Stimulated activated CD4-positive, alpha-beta T cell treated with anti-CD3 and anti-CD28 coated beads, Interleukin-4, amount 100 ng/mL, for 24 hours (primary cell): ENCODE measurements at places on chromosomes 1 and 21.
A peak's percentile ranks its signal among the peaks of the same experiment; 100 is the strongest.

DNA sequence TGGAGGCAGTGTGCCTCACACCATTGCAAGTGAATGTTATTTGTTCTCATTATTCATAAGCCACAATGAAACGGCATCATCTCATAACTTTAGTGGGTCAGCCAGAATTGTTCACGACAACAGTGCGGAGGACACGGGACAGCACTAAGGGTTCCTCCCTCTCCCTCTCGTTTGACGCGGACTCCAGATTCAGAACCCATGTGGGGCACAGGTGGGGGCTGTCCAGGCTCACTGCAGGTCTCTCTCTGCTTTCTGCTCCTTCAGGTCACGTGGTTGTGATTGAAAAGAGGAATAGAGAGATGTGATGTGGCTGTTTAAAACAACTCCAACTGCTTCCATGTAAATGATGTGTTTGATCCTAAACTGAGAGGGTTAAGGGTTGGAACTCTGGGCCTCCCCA lies 13.5 kb downstream of the RUNX1 start:
- no peak for DNase-seq

DNA sequence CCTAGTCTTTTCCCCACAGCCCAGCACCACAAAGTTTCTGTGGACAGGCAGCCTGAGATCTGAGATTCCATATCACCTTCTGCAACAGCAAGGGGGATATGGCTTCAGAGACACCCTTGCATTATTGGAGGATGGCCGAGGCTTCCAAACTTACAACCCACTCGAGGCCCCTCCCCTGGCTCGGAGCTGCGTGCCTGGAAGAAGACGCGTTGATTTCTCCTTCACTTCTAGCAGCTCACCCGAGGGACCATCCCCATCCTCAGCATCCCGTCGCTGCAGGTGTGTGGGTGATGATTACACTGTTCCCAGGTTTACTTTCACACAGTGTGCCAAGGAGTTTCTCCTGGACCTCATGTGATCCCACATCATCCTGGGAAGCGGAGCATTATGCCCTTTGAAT lies 277.9 kb downstream of the MATN1 start:
- DNase-seq = no peak

GRCh38 chr1:37410105-37410504 lies 64.3 kb upstream of the ZC3H12A start:
- peak; percentile 5 for DNase-seq

DNA sequence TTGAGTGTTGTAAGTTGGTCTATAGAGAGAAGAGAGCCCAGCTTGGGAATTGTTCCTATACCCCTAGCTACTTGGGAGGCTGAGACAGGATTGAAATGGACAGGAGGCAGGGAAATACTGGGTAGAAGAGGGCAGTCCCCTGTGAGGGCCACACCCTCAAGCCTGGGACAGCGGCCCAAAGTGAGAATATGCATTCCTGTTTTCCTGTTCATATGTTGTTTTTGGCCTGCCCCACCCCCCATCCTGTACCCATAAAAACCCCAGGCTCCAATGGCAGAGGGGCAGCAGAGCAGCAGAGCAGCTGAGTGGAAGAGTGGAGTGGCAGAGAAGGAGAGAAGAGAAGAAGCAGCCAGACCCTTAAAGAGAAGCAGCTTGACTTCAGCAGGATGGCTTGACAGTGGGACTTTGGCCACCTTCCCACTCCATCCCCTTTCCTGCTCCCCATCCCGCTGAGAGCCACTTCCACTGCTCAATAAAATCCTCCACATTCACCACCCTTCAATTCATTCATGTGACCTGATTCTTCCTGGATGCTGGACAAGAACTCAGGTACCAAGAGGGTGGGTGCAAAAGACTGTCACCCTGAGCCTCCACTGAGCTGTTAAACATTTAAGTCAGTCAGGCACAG lies 70.6 kb upstream of the PUM1 start:
- no peak for DNase-seq

GRCh38 chr1:50634251-50634650 lies 211.0 kb upstream of the DMRTA2 start:
- DNase-seq = no peak

DNA sequence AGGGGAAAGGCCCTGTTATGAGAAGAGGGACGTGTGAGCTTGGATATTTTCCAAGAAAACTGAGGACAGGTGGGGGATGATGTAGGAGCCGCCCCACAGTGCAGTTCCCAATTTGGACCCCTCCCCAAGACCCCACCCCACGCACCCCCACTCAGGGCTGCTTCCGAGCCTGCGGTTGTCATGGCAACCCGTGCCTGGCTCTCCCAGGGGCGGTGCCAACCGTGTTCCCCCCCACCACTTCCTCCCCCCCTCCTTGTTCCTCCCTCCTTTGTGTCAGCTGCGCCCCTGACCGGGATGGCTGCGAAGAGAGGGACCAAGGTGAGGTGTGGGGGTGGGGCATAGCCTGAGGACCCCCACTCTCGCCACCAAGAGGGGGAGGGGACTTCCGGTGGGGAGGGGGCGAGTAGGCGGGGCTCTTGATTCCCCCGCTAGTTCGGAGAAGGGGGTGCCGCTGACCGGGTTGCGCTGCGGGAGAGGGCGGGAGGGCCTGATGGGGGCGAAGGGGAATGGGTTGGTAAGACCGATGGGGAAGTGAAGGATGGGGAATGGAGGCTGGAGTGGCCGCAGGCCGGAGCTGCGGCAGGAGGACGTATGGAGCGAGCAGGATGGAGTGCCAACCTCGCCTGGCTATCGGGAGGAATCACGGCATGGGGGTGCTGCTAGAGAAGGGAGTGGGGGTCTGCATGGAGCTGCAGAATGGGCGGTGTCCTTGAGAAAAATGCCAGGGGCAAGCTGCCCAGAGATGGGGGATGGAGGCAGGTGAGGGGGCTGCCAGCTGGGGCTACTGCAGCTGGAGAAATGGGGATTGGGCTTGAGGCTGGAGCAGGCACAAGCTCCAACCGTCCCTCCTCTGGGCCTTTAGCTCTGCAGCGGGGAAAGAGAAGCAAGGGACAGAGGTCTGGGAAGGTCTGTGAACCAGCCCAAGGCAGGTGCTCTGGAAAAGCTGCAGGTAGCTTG lies 953 bp downstream of the TRIM46 start:
- peak; percentile 49 for DNase-seq

DNA sequence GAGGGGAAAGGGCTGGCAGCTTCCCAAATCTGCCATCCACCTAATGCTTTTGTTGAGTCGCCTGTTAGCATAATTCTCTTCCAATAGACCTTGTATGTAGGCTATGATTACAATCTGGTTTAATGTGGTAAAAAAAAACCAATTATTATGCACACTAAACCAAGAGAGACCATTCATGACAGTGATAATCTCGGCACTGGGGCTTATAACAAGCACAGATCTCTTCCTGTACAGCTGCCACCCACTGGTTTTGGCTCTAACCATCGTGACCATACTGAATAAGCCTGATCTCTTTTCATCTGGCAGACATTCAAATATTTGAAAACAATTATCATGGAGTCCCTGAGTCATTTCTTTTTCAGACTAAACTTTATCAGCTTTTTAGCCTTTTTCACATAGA lies 12.0 kb upstream of the SYT14 start:
- DNase-seq = no peak

DNA sequence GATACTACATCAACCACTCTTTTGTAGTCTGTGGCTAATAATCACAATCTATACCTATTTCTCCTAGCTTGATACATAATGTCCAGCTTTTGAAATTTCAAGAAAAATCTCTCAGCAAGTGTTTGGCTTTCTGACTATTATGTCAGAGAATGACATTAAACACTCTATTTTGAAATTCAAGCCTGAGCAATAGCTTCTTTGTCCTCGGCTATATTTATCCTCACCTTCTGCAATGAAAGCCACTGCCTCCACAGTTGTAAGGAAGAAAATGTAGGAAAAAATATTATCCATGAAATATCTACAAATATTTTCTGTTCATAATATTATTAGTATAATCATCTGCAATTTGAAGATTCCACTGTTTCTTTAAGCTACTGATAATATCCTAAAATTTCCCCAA lies 22.1 kb downstream of the LRRC7 start:
- no peak for DNase-seq

- no peak for DNase-seq
Measured at GRCh38 chr21:39386194-39386593, 37.3 kb upstream of the HMGN1 start.

DNA sequence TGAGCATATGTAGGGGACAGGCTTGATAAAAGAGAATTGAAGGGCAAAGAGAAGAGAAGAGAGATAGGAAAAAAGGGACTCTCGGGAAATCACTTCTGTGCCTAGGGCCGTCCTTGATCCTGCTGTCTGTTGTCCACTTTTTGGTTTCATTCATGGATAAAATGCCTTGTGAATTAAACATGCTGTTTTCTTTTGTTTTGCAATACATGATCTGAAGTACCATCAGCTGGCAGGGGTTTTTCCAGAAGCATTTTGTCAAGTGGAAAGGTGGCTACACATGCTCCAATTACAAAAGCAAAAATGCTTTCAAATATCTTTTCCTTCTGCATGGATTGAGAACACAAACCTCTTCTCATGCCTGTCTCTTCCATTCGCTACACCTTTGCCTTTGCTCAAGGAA lies 361.7 kb downstream of the PDE4B start:
- DNase-seq = no peak

DNA sequence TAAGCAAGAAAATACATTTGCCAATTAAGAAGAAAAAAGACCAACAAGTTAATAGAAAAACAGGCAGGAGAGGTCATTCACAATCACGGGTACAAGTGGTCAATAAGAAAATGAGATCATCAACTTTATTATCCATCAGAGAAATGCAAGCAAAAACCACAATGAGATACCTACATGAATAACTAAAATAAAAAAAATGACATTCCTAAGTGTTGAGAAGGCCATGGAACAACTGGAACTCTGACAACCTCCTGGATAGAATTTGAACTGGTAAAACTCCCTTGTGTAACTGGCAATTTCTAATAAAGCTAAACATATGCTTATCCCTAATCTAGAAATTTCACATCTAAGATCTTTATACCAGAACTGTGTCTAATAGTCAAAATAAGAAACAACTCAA lies 135.4 kb upstream of the BACE2 start:
- DNase-seq = no peak

DNA sequence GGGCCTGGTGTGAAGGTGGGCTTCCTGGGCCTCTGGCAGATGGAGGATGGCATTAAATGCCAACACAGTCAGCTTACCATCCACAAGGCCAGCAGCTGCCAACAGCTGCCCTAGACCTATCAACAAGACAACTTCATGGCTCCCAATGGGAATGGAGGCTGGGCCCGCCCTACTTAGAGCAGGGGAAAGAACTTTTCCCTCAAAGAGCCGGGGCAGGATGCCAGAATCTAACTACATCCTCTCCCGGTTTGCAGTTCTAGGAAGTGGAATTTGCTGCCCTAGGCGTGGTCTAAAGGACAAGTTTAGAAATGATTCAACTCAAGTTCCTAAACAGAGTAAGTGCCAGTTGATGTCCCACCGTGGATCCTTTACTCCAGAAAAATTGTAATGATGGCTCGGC lies 13.1 kb downstream of the ICMT start:
- DNase-seq = no peak

DNA sequence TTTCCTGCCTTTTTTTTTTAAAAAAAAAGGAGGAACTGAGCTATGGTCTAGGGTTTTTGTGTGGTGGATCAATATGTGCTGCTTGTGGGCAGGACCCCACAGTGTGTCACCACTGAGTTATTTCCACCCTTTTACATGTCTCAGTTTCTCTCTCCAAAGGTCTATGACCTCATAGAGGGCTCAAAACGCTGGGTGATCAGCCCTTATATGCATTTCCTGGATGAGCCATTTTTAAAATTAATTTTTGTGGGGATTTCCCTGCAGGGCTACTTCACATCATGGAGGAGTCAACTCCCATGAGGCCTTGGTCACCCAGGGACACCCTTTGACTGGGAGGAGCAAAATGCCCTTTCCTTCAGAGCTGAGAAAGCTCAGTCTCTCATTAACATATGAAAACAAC lies 20.7 kb upstream of the HAO2 start:
- no peak for DNase-seq

DNA sequence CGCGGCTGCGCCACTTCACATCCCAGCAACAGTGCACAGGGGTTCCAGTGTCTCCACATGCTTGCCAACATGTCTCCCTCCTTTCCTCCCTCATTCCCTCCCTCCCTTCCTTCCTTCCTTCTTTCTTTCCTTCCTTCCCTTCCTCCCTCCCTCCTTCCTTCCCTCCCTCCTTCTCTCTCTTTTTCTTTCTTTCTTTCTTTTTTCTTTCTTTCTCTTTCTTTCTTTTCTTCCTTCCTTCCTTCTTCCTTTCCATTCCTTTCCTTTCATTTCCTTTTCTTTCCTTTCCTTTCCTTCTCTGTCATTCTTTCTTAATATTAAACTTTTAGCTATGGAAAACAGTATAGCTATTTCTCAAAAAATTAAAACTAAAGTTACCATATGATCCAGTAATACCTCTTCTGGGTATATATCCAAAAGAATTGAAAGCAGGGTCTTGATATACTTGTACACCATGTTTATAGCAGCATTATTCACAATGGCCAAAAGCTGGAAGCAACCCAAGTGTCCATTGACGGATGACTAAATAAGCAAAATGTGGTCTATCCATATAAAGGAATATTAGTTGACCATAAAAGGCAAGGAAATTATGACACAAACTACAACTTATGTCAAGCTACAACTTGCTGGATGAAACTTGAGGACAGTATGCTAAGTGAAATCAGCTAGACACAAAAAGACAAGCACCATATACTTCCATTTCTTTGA lies 55.0 kb upstream of the TLR5 start:
- DNase-seq = no peak

GRCh38 chr1:216223486-216223885 lies 199.8 kb downstream of the USH2A start:
- DNase-seq = no peak

GRCh38 chr1:20123722-20124455 lies 4.6 kb upstream of the PLA2G2D start:
- no peak for DNase-seq

DNA sequence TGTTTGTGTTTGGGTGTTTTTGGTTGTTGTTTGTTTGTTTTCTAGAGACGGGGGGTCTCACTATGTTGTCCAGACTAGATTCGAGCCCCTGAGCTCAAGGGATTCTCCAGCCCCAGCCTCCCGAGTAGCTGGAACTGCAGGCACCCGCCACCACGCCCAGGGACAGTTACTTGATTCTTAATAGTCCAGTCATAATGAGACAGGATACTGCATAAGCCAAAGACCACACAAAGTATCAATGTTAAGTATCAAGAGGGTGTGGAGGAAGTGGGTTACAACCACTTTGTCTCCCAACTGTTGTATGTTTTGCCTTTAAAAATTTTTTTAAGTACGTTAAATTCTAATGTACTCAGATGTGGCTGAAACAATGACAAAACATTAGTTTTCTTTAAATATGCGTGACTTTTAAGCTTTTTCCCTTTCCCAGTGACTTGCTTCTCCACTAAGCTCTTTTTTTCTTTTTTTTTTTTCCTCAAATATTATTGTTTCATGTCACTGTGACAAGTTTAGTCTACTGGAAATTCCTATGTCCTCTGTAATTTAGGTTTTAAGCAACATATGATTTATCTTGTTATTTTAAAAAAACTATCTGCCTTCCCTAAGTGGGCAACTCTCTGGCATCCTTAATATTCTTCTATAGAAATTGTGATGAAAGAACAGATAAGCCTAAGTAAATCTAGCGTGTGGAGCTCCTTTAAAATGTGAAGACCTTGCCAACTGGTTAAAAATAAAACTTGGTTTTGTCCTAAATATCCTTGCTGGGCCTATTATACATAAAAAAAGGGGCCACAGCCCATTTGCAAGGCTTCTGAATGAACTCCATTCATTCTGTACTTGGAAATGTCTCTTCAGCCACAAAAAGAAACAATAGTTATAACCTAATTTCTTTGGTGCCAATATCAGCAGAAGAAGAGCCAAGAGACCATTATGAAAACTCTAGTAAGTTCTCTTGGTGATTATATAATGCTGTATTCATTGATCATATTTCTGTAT lies 56.2 kb upstream of the DPH5 start:
- peak; percentile 41 for DNase-seq

- DNase-seq = no peak
Measured at GRCh38 chr21:31282095-31282709, 61.9 kb downstream of the TIAM1 start.
